ENCODE measurements at places on chromosomes 4 and X.

- H3K4me1 ChIP-seq: peaks cover 15% of the 10 kb centered on the region
- no peak overlapping the region for H3K27ac ChIP-seq
- H3K4me3 ChIP-seq: no peak overlapping the region
- DNase-seq: peak; percentile 41
- no peaks in the 10 kb centered on the region for H3K27me3 ChIP-seq
Measured at GRCh38 chr4:14787894-14788293, 214.4 kb upstream of the CPEB2 start.

- no peak for DNase-seq
- peaks cover 62% of the 10 kb centered on the region for H3K27me3 ChIP-seq
- H3K36me3 ChIP-seq: no peaks in the 10 kb centered on the region
- no peak overlapping the region for H3K27ac ChIP-seq
Measured at GRCh38 chrX:69127466-69127865, 37.8 kb downstream of the PJA1 start.

GRCh38 chrX:150227321-150227860 lies 135.7 kb upstream of the MAMLD1 start:
- H3K27me3 ChIP-seq: peaks cover 4% of the 10 kb centered on the region
- no peak for DNase-seq
- H3K4me1 ChIP-seq: peaks cover under 1% of the 10 kb centered on the region

GRCh38 chrX:76026751-76027150 lies 146.1 kb upstream of the PBDC1 start:
- H3K27me3 ChIP-seq: no peaks in the 10 kb centered on the region
- no peak for DNase-seq
- no peak overlapping the region for H3K27ac ChIP-seq
- H3K4me3 ChIP-seq: no peak overlapping the region

DNA sequence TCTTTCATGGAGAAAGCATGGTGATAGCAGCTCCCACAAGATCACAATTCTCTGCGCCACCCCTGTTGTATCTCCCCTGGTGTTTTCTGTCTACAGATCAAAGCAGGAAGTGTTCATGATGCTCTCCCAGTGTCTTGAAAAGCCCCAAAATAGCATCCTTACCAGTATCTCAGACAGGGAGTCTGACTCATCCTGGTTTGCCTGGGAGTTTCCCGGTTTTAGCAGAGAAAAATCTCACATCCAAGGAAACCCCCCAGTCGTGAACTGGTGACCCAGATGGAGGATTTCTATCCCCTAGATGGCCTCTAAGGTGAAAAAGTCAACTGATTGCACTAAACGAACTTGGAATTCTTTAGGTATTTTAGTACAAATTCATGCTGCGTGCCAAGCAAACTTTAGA lies 64.3 kb upstream of the NR0B1 start:
- no peak overlapping the region for H3K4me3 ChIP-seq
- no peak for DNase-seq
- H3K27ac ChIP-seq: no peak overlapping the region
- H3K4me1 ChIP-seq: no peaks in the 10 kb centered on the region

GRCh38 chr4:108694423-108694822 lies 44.0 kb downstream of the OSTC start:
- no peak overlapping the region for H3K4me3 ChIP-seq
- no peak for DNase-seq
- no peak overlapping the region for H3K27ac ChIP-seq
- peaks cover 4% of the 10 kb centered on the region for H3K4me1 ChIP-seq
- H3K27me3 ChIP-seq: no peaks in the 10 kb centered on the region

DNA sequence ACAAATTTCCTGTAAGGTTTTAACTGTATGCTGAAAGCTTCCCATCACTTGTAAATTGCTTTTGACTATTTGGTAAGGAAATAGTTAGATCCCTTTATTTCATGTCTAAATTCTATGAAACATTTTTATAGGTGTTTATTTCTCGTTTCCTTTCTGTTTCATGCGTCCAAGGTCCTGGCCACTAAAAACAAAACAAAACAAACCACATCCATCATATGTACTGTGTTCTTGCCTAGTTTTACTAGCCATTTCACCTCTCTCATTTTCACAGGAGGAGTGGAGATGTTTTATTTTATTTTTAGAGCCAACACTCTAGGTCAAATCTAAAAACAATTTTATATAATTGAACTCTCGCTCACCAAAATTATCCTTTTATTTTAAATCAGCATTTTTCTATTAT lies 375.2 kb upstream of the CTSO start:
- no peaks in the 10 kb centered on the region for H3K36me3 ChIP-seq
- no peak overlapping the region for H3K4me3 ChIP-seq
- no peaks in the 10 kb centered on the region for H3K4me1 ChIP-seq
- no peak for DNase-seq
- H3K27me3 ChIP-seq: no peaks in the 10 kb centered on the region
- no peak overlapping the region for H3K27ac ChIP-seq

GRCh38 chr4:3437582-3437936 lies 4.2 kb upstream of the HGFAC start:
- no peak overlapping the region for H3K4me3 ChIP-seq
- H3K36me3 ChIP-seq: no peaks in the 10 kb centered on the region
- peaks cover 20% of the 10 kb centered on the region for H3K4me1 ChIP-seq
- peak overlapping the region; percentile 91 for H3K27ac ChIP-seq

DNA sequence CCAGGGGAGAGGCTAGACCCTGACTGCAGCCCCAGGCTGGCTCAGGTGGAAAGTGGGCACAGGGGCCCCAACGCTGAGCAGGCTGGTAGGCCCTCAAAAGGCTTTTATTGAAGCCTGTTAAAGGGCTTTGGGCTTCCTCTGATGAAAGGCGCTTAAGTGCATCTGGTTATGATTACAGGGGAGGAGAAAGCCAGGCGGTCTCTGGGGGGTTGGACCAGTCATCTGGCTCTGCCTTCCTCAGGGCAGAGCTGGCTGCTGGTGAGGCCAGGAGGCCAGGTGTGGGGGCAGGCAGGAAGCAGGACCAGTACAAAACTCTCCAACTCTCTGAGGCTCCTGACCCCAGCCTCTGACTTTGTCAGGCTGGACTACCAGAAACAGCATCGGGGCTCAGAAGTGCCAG lies 68.8 kb upstream of the BCOR start:
- H3K27me3 ChIP-seq: peaks cover 56% of the 10 kb centered on the region
- no peak overlapping the region for H3K27ac ChIP-seq
- H3K4me1 ChIP-seq: no peaks in the 10 kb centered on the region
- H3K4me3 ChIP-seq: no peak overlapping the region
- DNase-seq: no peak

GRCh38 chr4:18961266-18961665 lies 939.7 kb upstream of the LCORL start:
- H3K27me3 ChIP-seq: no peaks in the 10 kb centered on the region
- H3K4me3 ChIP-seq: no peak overlapping the region
- H3K36me3 ChIP-seq: no peaks in the 10 kb centered on the region
